ENCODE measurements at places on chromosomes 3 and 15.

DNA sequence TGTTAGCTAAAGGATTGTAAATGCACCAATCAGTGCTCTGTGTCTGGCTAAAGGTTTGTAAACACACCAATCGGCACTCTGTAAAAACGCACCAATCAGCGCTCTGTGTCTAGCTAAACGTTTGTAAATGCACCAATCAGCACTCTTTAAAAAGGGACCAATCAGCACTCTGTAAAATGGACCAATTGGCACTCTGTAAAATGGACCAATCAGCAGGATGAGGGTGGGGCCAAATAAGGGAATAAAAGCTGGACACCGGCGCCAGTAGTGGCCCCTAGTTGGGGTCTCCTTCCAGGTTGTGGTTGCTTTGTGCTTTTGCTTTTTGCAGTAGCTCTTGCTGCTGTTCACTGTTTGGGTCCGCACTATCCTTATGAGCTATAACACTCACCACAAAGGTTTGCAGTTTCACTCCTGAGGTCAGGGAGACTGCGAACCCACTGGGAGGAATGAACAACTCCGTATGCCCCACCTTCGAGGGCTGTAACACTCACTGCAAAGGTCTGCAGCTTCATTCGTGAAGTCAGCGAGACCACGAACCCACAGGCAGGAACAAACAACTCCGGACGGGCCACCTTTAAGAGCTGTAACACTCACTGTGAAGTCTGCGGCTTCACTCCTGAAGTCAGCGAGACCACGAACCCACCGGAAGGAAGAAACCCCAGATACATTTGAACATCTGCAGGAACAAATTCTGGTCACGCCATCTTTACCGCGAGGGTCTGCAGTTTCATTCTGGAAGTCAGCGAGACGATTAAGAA lies 1.1 kb upstream of the SUCLG2 start:
- peak; percentile 23 for DNase-seq

GRCh38 chr3:52339612-52340011 lies 23.5 kb downstream of the DNAH1 start:
- peak; percentile 43 for DNase-seq

DNA sequence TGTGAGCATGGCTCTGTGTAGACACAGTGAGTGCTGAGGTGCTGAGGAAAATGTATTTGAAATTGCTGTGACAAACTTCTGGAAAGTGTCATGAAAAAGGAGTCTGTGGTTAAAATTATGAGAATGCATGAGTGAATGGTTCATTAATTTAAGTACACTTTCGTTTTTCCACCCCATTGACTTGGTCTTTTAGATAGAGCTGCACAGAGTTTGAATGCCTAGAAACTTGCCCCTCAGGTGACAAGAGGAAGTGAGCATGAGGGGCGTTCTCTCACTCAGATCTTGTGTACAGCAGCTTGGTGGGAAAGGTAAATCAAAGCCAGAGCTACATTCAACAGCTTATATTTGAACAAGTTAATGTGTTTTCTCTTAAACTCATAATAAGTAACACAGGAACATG lies 296.8 kb downstream of the WDR72 start:
- no peak for DNase-seq

DNA sequence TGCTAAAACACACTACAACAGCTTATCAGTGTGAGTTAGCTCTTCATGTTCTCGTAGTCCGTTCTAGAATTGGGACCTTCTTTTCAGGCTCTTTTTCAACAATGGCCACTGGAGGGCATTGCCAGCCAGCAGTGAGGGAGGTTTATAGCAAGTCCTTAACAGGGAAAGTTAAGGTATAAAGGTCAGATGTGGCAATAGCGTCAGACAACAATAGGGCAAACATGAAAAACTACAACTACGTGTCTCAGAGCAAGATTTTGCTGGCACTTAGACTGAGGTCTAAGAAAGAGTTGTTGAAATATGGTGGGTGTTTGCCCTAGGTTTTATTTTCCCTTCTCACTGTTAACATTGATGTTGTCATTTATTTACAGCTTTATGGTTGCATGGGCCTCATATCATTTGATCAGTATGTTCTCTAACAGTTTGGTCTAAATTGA lies 161.4 kb downstream of the GMNC start:
- DNase-seq = peak; percentile 6

- DNase-seq = no peak
These were observed 43.4 kb downstream of the GPR160 start for GRCh38 chr3:170081079-170081741.

- peak; percentile 3 for DNase-seq
These were observed 61.3 kb downstream of the CRYBG3 start for GRCh38 chr3:97882975-97883598.

GRCh38 chr3:50473768-50474167 lies 29.7 kb downstream of the CACNA2D2 start:
- DNase-seq = no peak

DNA sequence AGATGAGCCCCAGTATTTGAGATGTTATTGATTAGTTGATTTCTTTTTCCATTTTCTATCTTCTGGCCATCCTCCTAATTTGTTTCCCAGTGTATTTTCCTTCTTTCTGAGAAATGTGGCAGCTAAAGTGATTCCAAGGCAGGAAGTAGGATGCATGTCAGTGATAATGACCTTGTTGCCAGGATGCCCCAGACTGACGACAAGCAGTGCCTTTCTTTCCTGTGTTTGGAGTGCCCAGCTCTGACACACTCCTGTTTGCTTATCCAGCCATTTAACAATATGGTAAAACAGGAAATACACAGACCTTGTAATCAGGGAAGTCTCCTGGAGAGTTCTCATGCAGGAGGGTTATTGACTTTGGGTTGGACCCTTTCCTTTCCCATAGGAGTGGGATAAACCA lies 20.4 kb downstream of the TMOD2 start:
- no peak for DNase-seq

GRCh38 chr3:58333206-58334012 lies 717 bp downstream of the PXK start:
- DNase-seq = no peak

DNA sequence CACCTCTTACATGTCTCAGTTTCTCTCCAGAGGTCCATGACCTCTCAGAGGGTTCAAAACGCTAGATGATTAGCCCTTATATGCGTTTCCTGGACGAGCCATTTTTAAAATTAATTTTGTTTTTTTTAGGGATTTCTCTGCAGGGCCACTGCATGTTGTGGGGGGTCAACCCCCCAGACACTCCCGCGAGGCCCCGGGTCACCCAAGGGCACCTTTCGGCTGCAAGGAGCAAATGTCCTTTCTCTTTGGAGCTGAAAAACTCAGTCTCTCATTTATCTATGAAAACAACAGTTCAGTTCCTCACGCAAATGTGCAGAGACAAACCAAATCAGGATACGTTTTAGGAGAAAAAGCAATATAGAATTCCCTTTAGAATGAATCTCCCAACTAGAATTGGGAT lies 944.3 kb upstream of the SEMA6D start:
- no peak for DNase-seq

- DNase-seq = no peak
These were observed 33.5 kb downstream of the SNRK start for GRCh38 chr3:43319794-43320193.

DNA sequence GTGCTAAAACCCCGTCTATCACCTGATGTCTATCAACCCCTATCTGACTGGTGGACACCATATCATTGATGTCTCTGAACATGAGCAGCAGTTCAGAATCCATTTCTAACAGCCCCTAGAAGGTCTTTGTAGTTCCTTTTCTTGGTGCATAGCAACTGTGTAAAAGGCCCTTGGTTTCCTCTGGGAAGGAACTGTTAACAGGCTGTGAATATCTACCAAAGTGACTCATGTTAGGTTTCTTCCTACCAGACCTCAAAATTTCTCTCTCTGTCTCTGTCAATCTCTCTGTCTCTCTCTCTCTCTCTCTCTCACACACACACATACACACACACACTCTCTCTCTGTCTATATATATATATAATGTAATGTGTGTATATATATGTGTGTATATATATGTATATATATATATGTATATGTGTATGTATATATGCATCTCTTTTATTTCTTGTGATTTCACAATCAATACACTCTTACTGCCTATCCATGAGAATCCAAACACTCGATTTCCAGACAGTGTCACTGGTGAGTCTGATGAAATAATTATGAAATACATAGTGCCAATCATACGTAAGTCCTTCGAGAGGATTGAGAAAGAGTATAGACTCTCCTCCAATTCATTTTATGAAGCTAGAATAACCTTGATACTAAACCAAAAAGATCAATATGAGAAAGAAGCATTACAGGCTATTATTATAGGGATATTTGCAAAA lies 335.9 kb upstream of the SLCO3A1 start:
- peak; percentile 13 for DNase-seq

- no peak for DNase-seq
These were observed 59.1 kb upstream of the SLC6A1 start for GRCh38 chr3:10933470-10933804.

GRCh38 chr15:96058103-96058851 lies 272.2 kb upstream of the NR2F2 start:
- peak; percentile 62 for DNase-seq

- no peak for DNase-seq
These were observed 60.7 kb downstream of the TBC1D2B start for GRCh38 chr15:78016860-78017259.

DNA sequence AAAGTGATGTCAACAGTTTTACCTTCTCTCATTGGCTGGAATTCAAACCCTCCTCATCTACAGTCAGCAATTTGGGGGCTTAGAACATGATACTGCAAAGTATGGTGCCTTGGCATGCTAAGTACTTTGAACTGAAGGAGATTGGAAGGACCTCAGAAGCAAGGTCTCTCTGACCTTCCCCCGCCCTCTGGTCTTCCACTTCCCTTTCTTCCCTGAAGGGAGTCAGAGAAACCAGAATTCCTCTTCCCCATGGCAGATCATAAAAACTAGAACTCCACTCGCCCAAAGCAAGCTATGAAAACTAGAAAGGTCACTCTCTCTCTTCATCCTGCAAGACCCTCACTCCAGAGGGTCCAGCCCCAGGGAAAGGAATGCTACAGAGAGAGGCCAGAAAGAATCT lies 64.2 kb downstream of the CD200R1L start:
- DNase-seq = no peak

GRCh38 chr15:25716414-25717126 lies 146.6 kb downstream of the ATP10A start:
- DNase-seq = no peak

DNA sequence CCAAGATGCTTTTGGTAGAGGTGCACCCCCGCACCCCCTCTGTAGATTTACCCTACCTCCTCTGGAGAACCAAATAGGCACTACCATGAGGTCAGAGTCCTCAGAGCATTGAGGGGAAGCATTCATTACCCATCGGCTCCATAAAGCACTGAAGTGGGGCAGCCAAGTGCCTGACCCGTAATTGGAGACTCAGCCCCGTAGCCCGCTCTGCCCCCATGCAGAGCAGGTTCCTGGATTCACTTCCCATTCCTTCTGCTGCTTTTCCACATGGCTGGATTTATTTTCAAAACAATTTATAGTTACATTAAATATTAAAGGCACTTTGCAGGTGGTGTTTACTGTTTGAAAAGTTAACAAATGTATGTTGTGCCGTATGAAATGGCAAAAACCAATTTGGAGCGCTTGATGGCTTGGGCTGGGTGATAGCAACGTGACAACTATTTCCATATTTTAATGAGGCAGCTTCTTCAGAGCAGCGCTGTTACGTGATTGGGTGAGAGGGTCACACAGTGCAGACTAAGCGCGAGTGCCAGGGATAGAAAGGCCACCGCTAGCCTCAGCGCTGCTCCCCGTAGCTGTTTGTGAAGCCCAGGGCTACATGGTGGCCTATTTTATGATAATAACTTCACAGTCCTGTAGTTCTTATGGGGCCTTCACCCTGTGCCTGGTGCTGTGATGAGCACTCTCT lies 373.8 kb upstream of the PROK2 start:
- no peak for DNase-seq

GRCh38 chr3:32349184-32349583 lies 42.5 kb upstream of the CMTM7 start:
- no peak for DNase-seq

- no peak for DNase-seq
These were observed 1.1 kb downstream of the KIF15 start for GRCh38 chr3:44762690-44763089.

DNA sequence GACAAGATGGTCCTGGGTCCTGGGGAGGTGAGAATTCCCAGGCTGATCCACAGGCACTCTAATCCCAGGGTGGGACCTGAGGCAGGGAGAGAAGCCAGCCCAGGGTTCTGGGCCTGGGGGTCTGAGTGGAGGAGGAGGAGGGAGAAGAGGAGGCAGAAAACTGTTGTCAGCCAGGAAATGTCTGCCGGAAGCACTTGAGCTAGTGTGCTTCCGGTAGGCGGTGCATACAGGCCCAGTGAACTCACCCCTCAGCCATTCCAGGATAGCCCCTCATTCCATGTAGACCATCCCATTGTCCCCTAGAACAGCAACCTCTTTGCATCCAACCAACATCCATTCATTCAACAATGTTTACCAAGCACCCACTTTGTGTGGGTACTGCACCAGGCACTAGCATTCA lies 47.9 kb upstream of the LCTL start:
- no peak for DNase-seq

- no peak for DNase-seq
These were observed 122.7 kb upstream of the IGF1R start for GRCh38 chr15:98525661-98526001.

- no peak for DNase-seq
These were observed 1.5 kb downstream of the PBRM1 start for GRCh38 chr3:52684184-52684583.

- DNase-seq = no peak
These were observed 29.1 kb downstream of the RUVBL1 start for GRCh38 chr3:128094295-128095151.

GRCh38 chr15:40873694-40874561 lies at the start of gene RHOV:
Gene RHOV, minus strand, starts transcription at chr15:40874234. Its CDS starts 95 bp downstream, at chr15:40874139.
- peak; percentile 42 for DNase-seq
